ENCODE measurements at places on chromosomes 6 and 20. TPM values are rescaled to one million over a fixed set of nuclear protein-coding genes. Genes with fewer than 3 reads are reported as not detected.

The SLC4A11 gene
- 8.8 TPM for total RNA-seq

The NHLRC1 gene
- total RNA-seq: 4.3 TPM

The CD24 gene
- 155 TPM for total RNA-seq

- no peaks in the 10 kb centered on the region for H3K36me3 ChIP-seq
- H3K4me3 ChIP-seq: no peak within 1 kb of the TSS
- no peaks in the 10 kb centered on the region for H3K27me3 ChIP-seq
- no peak within 1 kb of the TSS for H3K27ac ChIP-seq
Measured at GRCh38 chr20:45629496-45630100, at the start of gene WFDC10A. Gene WFDC10A (plus strand): TSS chr20:45629739. CDS start chr20:45629814, 75 bp downstream.

GRCh38 chr6:166507380-166507779, 79.1 kb downstream of the RAMACL start:
- H3K36me3 ChIP-seq: peaks cover 29% of the 10 kb centered on the region
- no peaks in the 10 kb centered on the region for H3K4me1 ChIP-seq
- no peaks in the 10 kb centered on the region for H3K27me3 ChIP-seq
- DNase-seq: no peak

DNA sequence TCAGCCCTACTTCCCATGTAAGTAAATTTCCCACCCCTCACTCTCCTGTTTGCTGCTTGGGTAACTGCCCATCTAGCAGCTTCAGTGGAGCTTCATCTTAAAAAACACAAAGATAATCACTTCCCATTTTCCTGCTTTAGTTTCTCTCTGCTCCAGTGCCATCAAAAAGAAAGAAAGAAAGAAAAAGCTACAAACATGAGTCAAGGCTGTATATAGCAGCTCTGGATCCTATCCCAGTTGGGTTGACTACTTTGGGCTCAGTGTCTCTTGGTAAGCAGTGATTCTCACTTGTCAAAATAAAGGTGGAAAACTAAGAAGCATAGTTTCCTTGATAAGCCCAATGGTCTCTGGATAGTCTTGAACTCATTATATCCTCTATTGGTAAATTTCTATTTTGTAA, 48.7 kb upstream of the SRPK1 start:
- no peak overlapping the region for H3K4me3 ChIP-seq
- H3K4me1 ChIP-seq: no peaks in the 10 kb centered on the region
- no peak overlapping the region for H3K27ac ChIP-seq

GRCh38 chr6:14944593-14944992, 301.3 kb upstream of the JARID2 start:
- H3K4me3 ChIP-seq: no peak overlapping the region
- H3K27ac ChIP-seq: no peak overlapping the region
- H3K36me3 ChIP-seq: no peaks in the 10 kb centered on the region
- DNase-seq: no peak

Measured in lung (tissue), 17 donors.